ENCODE measurements at places on chromosomes 13 and 19.
A peak's percentile ranks its signal among the peaks of the same experiment; 100 is the strongest.

DNA sequence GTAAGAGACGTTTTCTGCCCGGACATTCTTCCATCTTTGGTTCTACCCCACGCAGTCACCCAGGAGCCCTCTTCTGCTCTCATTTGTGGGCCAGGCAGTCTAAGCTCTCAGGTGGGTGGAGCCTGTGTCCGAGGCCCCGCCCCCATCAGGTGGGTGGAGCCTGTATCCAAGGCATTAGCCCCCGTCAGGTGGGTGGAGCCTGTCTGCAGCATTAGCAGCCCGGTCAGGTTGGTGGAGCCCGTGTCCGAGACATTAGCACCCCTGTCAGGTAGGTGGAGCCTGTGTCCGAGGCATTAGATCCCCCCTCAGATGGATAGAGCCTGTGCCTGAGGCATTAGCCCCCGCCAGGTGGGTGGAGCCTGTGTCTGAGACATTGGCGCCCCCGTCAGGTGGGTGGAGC, 45.5 kb upstream of the C13orf46 start:
- DNase-seq, result no peak

- no peak for DNase-seq
Observed at GRCh38 chr13:70668983-70669382, 560.7 kb upstream of the KLHL1 start.

DNA sequence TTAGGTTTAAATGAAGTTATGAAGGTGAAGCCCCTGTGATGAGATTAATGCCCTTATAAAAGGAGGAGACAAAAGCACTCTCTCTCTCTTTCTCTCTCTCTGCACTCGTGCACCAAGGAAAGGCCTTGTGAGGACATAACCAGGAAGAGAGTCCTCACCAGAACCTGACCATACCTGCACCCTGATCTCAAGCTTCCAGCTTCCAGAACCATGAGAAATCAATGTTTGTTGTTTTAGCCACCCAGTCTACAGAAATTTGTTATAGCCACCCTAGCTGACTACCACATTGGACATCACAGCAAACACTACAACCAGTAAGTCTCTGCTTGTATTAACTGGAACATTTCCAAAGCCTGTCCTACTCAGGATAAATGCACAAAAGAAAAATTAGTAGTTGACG, 34.7 kb upstream of the WDFY2 start:
- no peak for DNase-seq

DNA sequence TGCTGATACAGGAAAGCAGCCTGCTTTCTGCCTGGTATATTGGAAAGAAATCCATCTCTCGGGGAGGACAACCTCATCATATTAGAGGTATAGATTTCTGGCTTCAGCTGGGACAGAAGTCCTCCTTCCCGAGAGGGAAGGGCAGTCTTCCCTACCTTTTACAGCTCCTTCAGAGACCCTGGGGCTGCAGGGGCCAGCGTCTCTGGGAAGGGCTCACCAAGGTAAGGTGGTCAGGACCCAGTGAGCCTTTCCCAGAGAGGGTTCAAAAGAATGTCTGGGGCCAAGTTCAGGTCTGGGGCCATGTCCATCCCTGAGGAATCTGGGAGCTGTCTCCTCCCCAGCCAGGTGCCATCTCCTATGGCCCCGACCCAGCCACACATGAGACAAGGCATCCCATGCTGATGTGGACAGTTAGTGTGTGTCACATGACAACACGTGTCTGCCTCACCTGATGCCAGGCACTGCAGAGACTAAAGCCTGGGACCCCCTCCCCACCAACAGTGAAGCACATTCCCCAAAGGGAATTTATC, 136.4 kb downstream of the URI1 start:
- no peak for DNase-seq

DNA sequence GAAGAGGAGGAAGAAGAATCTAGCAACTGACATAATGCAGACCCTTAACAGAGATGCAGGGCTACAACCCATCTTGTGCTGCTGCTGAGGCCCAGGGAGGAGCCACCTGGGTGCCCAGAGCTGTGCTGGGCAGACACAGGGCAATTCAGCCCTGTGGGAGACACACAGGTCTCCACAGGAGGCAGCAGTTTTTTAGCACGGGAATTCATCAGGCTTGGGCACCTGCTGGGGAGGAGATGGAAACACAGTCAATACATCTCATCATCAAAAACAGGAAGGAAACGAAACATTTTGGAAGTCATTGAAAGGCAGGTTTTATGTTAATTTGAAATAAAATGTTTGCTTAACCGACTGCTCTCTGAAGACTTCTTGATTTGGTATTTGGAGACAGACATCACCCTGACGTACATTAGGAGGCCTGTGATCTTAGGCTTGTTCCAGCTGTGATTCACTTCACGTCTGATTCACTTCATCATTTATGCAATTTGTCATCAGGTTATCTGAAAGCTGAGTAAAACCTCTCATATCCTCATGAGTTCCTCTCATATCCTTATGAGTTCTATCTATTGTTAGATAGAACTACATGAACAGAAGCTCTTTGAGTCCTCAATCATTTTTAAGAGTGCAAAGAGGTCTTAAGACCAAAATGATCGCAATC, 77.4 kb downstream of the CYSLTR2 start:
- DNase-seq, result peak; percentile 51

DNA sequence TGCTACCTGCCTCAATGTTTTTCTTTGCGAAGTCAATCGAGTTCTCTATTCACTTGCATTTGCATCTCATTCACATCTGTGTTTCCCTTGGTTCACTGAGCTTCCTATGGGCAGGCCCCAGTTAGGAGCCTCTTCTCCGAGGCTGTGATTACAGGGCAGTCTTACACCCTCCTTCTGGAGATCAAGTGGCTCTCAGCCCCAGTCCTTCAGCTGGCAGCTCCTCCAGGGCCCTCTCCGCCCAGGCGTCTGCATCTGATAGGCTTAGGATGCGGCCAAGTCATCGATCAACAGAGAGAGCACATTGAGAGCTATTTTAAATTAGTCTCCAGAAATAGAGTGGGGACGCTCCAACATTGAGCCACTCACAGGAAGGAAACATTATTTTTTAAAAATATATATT, 44.2 kb downstream of the MBNL2 start:
- no peak for DNase-seq

DNA sequence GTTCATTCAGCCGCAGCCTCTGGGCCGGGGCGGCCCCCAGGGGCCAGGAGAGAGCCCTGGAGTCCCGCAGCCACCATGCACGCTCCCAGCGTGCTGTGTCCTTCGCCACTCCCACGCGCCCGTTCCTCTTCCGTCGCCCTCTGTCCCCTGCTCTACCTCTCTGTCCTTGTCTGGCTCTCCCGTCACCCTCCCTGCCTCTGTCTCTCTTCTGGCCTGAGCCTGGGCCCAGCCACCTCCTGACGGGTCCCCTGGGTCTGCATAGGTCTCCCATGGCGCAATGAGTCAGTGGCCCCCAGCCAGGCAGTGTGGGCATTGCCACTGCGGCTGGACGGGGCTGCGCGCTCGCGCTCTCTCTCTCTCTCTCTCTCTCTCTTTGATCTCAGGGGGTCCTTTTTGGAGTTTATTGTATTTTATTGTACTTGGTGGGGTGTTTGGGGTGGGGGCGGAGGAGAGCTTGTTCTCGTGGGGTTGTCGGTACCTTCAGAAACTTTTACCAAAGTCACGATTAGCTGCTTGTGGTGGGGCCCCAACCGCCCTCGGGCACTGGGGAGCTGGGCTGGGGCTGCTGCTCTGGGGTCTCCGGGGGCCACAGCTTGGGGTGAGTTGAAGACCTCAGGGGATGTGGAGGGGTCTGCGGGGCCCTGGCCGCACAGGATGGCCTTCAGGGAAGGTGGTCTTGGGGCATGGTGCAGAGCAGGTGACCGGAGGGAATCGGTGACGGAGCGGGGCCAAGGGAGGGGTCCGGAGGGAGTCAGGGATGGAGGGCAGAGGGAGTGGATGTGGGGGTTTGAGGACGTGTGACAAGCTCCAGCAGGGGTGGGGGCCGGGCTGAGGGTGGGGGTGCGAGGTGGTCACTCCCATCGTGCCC, 1.7 kb upstream of the TGFBR3L start:
- no peak for DNase-seq

GRCh38 chr13:111623208-111623607, 302.8 kb downstream of the TEX29 start:
- no peak for DNase-seq

- no peak for DNase-seq
Observed at GRCh38 chr19:13892870-13893269, 13.0 kb downstream of the BRME1 start.

DNA sequence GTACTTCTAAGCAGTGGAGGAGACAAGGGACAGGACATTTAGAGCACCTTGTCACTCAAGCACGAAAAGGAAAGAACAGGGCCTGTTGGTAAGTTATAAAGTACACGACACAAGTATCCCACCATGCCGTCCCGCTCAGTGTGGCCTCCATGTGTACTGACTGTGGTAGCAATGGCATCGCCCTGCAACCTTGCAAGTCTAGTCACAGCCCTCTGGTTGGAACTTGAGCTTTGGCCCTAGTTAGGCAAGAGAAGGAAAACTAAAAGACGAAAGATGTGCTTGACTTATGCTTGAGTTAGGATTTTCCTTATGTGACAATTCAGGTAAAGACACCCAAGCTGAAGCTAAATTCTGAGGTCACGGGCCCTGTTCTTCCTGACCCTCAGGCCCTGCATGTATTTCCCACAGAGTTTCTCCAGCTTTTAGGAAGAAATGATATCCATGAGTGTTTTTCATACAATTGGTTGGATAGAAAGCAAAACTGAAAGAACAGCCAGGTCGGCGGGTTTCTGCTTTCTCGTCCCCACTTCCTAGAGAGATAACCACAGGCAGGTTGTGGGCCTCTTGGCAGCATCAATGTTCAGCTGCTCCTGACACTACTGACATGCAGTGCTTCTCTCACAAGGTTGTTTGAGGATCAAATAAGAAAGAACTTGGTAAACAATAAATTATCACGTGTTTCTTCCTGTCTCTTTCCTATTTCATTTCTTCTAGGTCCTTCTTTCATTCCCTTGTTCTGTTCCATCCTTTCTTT, 216.2 kb downstream of the IRS2 start:
- no peak for DNase-seq

DNA sequence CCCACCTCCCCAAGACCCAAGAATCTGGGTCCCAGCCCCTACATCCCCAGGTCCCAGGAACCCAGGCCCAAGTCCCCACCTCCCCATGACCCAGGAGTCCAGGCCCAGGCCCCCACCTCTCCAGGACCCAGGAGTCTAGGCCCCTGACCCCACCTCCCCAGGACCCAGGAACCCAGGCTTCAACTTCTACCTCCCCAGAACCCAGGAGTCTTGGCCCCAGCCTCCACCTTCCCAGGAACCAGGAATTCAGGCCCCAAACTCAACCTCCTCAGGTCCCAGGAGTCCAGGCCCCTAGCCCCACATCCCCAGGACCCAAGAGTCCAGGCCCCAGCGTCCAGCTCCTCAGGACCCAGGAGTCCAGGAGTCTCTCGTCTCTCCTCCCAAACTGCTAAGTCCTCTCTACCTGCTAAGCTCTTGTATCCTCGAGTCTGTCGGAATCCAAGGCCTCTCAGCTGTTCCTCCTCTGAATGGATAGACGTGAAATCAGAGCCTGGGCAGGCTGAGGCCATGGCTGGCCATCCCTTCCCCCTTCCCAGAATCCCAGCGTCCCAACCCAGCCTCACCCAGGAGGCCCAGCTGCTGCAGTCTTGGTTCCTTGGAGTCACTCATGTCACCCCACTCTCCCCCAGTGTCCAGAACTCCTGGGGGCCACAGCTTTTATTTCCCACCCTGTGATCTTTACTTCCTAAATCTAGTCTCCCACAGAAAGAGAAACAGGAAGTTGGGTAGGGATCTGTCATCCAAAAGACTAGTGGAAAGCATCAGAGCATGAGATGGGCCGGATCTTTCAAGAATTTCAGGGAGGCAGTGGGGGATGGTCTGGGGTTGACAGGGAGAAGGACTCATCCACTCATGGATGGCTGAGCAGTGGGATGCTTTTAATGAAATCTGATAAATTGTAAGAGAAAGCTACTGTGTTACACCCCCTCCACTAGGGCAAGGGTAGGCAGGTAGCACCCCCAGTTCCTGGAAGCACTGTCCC, at the start of gene CD209:
Gene CD209, minus strand, starts transcription at position 632 of the 982 bp plus-strand sequence. Its CDS starts 23 bp downstream, at position 609.
- no peak for DNase-seq

- DNase-seq, result peak; percentile 6
Observed at GRCh38 chr19:29845574-29846176, 33.9 kb downstream of the CCNE1 start.

DNA sequence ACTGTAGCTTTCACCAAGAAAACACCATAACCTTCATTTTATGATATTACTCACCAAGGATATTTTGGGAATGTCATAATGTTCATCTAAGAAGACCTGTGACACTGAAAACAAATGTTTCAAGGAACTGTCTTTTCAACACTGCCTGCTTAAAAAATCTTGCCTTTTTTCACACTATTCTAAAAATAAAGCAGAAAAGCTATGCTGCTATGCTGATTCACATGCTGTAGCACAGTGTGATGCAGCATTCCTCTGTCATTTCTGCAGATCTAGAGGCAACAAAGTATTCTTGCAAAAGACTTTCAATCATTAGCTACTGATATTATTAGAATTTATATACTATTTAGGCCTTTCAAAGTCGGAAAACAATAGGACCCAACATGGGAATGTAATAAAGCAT, 525.7 kb downstream of the UQCRFS1 start:
- no peak for DNase-seq

GRCh38 chr19:44512326-44513298, 12.3 kb upstream of the ZNF180 start:
- peak; percentile 52 for DNase-seq

- no peak for DNase-seq
Observed at GRCh38 chr19:18710186-18710585, 26.7 kb downstream of the CRTC1 start.

- no peak for DNase-seq
Observed at GRCh38 chr19:35845215-35846037, 6.9 kb downstream of the NPHS1 start.

DNA sequence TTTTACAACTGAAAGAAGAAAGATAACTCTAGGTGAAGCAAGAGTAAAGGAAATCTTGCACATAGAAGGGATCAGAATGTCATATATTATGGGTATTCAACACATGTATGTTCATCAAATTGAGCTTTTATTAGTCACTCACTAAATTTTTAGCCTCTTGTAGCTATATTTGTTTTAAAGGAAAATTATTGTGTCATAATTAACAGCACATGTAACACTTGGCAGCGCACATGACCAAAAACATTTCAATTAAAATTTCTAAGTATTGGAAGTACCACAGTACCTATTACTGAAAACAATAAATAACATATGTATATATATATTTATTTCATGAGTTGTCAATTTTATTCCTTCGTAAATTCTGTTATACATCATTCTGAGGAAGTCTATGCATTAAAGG, 2800.4 kb downstream of the PCDH9 start:
- DNase-seq, result peak; percentile 12

DNA sequence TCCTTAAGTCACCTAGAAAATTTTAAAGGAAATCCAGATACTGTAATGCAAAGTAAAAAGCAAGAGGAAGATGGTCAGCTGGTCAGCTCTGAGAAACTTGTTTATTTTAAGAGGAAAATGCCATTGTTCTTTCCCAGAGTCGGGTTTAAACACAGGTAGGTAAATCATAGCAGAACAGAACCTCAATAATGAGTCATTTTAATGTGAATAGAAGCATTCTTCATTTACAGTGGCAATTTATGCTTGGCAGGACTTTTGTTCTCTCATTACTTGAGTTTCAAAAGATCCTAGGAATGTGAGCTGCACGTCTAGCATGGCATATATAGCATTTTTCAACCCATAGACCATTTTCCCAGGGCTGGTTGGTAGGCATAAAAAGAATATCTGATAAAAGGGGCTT, 132.3 kb downstream of the LIG4 start:
- DNase-seq, result no peak

- DNase-seq, result peak; percentile 38
Observed at GRCh38 chr19:49851456-49852259, 699 bp downstream of the PTOV1 start.
